ENCODE measurements at places on chromosomes 13 and 19.

DNA sequence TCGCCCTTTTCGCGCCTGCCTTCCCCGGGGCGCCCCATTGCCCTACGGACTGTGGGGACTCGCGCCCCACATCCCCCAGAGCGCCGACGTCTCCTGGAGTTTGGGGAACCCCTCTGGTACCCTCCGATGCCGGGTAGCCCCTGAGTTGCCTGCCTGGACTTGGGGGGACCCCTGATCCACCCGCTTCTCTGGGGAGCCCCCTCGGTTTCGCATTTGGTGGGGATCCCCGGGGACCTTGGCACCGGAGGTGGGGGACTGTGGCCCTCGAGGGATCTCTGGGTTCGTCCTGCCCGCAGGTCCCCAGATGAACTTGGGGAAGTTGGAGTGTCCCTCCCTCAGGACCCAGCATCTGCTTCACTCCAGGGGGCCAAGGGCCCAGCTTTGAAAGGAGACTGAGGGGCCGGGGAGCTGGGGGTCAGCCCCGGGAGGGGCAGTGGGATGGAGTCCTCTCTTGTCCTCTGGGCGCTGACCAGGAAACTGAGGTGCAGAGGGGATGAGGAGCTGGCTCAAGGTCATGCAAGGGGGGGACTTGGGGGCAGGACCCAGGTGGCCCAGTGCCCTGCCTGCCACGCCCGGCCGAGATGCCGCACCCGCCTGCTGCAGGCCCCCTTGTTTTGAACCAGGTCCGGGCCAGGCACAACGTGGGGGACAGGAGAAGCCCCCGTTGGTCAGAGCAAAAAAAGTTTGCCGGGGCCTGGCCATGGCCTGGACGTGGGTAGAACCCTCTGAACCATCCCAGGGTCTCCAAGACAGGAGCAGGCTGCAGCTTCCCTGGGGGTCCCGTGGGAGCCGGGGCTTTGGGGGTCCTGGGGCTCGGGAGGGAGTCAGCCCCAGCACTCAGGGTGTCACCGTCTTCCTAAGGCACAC, 1.0 kb downstream of the EFNA2 start:
- DNase-seq, result no peak

GRCh38 chr19:5030136-5030820, 61.4 kb downstream of the KDM4B start:
- DNase-seq, result no peak

DNA sequence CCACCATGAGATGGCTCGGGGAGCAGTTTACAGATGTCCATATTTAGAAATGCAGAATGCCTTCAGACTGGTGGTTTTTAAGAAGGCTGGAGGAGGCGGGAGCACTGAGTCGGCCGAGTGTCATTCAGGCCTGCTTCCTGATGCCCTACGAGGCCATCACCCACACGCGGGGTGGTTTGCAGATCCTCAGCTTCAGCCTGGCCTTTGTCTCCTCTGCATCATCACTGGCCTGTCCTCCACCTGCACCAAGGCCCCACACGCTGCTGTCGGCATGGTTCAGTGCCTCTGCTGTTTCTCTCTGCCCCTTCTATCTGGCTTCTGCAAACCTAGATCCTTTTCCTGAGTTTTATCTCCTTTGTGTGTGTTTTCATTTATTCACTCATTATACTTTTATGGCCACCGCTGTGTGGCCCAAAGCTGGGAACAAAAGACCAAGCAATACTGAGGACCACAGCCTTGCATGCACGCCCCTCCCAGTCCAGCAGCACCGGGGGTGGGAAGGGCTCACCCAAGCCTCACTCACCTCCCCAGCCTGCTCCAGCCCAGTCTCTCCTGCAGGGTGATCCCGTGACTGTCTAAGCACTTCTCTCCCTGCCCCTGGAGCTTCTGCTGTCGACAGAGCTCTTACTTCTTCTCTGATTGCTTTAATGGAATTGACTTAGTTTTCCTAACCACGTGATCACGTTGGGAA, 240.8 kb downstream of the TEX29 start:
- no peak for DNase-seq

DNA sequence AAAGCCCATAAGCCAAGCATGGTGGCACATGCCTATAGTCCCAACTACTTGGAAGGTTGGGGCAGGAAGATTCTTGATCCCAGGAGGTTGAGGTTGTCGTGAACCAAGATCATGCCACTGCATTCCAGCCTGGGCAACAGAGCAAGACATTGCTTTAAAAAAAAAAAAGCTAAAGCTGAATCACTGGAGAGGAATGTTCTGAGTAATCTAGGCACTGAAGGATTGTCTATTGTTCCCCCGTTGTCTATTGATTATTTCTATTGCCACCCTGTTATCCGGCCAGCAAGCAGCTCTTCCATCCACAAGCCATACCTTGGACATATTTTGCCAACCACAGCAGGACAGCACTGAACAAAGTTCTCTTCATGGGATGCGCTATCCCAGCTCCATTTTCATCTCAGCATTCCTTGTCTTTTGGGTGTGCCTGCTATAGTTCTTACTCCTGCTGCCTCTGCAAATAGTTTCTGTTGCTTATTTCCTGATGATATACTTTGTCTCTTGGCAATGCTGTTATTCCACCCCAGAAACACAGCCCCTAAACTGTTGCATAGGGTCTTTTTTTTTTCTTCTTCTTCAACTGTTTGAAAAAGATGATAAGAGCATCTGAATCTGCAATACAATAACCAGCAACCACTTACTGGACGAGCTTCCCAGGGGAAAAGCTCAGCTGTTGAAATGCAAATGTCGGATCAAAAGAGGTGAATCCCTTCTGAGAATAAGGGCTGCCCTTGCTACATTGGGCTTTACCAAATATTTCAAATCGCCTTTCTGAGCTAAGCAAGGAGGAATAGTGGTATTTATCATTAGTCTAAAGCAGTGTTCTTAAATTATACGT, 22.2 kb upstream of the SIAH3 start:
- no peak for DNase-seq
